Muscle of arm (tissue), 14 donors: ENCODE measurements at places on chromosomes 12 and 14.

- no peak for DNase-seq
Measured at GRCh38 chr14:92389598-92390158, 66.7 kb downstream of the SLC24A4 start.

DNA sequence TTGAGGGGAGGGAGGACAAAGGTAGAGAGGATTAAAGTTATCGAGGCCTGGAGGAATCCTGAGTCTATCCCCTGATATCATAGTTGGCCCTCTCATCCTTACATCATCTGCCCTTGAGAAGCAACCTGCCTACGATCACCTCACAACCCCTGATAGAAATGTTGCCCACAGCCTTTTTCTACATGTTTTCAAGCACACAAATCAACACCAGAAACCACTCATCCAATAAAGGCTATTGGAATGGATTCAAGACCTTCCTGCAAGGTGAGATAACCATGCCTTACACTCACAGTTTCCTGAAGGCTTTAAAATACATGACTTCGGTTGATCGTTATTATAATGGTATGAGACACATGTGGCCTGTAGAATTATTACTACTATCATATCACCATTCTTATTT is 175.7 kb upstream of the EGLN3 start:
- no peak for DNase-seq

DNA sequence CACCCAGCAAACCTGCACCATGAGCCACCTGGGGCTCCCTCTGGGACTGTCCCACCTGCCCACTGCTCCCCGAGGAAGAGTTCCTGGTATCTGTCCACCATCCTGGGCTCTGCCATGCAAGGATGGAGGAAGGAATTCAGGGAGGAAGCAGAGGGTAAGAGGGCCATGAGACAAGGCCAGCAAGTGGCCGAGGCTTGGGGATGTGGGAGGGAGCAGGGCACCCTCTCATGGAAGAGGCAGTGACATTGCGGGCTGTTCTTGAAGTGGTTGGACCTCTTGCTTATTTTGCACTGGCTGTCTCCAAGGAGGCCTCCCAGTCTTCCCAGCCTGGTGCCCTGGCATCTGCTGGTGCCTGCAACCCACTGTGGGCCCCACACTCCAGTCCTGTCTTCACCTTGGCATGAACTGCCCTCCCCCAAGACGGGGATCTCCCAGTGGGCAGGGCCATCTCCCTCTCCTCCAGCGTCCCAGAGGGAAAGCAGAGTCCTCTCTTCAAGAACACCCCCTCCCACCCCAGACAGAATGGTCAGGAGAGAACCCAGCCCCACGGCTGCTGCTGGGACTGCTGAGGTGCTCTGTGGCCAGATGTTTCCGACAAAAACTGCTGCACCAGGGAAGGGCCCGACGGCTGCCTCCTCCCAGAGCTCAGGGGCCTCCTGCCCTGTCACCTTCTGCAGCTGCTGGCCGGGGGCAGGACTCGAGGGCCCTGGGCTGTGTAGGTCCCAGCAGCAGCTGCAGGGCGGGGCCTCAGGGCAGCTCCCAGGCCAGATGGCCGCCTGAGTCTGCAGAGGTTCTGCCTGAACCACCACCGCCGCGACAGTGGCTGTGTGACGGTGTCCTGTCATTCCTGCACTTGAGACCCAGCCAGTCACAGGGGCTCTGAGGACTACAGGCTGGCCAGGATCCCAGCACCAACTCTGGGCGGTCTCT is 1.8 kb upstream of the AKT1 start:
- DNase-seq = peak; percentile 54

- no peak for DNase-seq
Measured at GRCh38 chr12:95805864-95806671, 15.5 kb upstream of the NTN4 start.

DNA sequence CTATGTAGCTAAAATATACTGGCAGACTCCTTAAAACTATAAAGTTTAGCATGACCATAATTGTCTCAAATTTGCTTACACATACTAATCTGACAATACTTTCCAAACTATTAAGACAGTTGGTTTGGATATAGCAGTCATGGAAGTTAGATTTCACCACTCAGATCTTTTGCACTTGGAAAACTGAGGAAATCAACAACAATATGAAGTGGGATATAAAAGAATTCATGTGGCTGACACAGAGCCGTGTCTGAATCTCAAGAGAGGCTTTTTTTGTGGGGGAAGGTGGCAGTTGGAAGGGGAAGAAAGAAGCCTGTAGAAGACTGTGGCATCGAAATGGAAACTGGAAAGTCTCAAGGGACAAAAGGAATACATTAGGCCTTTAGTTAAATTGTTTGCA is 166.6 kb upstream of the FLRT2 start:
- DNase-seq = no peak

GRCh38 chr12:5473076-5473782 is 41.3 kb downstream of the NTF3 start:
- no peak for DNase-seq

- DNase-seq = no peak
Measured at GRCh38 chr14:103541709-103542604, 13.0 kb downstream of the TRMT61A start.

GRCh38 chr12:52390739-52391617 is 5.5 kb upstream of the KRT84 start:
- DNase-seq = no peak

DNA sequence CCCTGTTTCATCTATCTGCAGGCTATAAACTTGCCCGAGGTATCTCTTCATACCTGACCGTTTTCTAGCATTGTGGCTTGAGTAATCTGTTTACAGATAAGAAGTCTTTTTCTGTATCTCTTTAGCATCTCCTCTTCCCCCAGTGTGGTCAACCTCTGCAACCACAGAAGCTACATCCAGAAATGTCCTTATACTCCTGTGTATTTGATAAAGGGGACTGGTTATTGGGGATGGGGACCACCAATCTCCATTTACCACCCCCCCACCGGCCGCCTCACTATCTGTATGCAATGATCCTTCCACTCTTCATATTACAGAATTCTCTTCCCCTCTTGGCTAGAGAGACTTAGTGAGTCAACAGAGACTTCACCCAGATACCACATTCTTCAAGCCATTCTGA is 3.4 kb upstream of the RPAP3 start:
- no peak for DNase-seq

DNA sequence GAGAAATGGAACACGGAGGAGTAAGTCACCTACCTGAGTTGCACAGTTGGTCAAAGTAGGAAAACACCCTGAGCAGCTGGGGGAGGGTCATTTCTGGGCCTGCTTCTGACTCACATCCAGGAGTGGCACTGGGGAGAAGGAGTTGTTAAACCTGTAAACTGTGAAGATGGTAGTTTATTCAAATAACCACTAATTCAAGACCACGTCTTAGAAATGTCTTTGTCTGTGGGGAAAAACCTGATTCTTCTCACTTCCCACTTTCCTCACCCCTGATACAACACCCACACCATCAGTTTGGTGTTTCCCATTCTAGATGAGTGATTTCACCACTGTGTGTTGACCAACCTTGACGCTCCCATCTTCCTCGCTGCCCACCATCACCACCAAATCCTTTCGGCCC is 207.1 kb downstream of the ANO4 start:
- DNase-seq = no peak

GRCh38 chr12:45973526-45973925 is 16.8 kb downstream of the SCAF11 start:
- no peak for DNase-seq

GRCh38 chr12:62006076-62006732 is 254.0 kb upstream of the USP15 start:
- DNase-seq = peak; percentile 11

- peak; percentile 69 for DNase-seq
Measured at GRCh38 chr12:94147991-94148738, at the start of gene PLXNC1. Gene PLXNC1, plus strand, starts transcription at chr12:94148577. Its CDS starts 395 bp downstream, at chr12:94148972.

DNA sequence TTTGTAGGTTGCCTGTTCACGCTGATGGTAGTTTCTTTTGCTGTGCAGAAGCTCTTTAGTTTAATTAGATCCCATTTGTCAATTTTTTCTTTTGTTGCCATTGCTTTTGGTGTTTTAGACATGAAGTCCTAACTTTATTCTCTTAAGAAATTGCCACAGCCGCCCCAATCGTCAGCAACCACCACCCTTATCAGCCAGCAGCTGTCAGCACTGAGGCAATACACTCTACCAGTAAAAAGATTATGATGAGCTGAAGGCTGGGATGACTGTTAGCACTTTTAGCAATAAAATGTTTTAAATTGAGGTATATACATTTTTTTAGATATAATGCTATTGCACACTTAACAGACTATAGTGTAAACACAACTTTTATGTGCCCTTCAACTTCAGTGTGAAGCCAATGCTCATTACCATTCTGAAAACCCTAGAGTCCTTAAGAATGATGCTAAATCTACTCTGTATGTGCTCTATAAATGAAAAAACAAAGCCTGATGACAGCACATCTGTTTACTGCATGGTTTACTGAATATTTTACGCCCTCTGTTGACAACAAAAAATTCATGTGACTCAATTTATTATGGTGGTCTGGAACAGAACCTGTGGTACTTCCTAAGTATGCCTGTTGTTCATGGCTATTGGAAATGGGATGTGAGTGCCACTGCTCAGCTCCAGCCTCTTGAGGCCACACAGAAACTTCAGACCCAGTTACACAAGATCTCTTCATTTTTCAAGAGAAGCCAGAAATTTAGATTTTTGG is 197.4 kb downstream of the DUSP6 start:
- no peak for DNase-seq

DNA sequence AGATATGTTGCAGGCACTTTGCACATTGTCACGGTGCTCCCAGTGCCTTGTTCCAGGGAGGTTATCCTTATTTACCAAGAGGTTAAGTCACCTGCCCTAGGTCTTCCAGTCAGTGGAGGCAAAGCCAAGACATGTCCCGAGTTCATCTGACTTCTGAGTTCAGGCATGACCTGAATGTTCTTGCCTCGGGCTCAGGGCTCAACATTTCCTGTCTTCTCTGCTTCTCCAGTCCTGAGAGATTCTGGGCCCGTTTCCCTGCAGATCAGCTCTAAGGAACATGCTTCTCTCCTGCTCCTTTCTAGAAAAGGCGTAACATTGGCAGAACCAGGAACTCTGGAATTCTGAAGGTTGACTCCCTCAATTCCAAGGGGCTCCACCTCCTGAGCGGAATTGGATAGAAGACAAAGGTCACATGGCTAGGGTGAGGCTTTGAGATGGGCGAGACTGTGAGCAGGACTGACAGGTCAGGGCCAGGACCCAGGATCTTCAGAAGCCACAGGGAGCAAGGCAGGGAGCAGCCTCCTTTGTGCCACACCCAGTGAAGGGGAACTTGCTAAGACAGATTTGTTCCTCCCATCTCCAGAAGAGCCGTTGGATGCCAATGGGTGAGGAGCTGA is 19.9 kb downstream of the BDKRB2 start:
- DNase-seq = no peak

- DNase-seq = no peak
Measured at GRCh38 chr12:56677680-56678079, 10.4 kb downstream of the PTGES3 start.

- DNase-seq = no peak
Measured at GRCh38 chr12:98419081-98419794, 96.2 kb upstream of the TMPO start.

- no peak for DNase-seq
Measured at GRCh38 chr12:124319368-124320050, 24.6 kb downstream of the RFLNA start.

DNA sequence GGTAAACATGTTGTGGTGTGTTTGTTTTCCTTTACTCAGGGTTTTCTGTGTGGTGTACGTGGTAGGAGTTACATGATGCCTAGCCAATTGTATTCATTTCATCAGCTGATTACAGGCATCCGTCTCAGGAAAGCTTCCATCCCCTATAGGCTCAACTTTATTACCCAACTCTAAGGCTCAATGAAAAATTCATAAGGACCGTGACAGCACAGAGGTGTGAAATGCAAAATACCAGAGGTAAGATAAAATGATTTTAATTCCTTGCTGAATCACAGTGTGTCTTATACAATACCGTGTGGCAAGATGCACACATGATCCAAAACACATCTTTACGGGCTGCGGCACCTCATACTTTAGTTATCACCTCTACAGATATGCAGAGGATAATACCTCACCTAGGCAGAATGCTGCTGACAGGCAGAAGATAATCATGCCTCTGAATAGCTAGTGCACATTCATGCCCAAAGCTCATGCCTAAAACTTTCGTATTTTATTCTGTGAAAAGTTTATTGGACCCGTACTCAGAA is 87.2 kb upstream of the DIO2 start:
- no peak for DNase-seq

DNA sequence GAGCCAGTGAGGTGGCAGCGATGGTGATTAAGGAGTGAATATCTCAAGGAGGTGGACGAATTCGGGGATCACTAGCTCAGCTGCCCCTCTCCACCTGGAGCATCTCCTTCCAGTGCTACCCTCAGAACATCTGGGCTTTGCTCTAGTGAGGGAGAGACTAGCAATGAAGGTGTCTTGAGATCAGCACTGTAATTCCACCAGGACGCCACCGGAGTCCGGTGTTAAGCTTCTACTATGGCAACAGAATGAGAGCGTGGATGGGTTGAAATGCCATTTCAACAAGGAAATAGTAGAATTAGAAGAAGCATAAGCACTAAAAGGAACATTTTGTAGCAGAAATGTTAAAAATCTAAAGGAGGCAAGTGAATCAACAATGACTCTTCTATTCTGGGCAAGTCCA is 61.1 kb downstream of the NTF3 start:
- DNase-seq = no peak

DNA sequence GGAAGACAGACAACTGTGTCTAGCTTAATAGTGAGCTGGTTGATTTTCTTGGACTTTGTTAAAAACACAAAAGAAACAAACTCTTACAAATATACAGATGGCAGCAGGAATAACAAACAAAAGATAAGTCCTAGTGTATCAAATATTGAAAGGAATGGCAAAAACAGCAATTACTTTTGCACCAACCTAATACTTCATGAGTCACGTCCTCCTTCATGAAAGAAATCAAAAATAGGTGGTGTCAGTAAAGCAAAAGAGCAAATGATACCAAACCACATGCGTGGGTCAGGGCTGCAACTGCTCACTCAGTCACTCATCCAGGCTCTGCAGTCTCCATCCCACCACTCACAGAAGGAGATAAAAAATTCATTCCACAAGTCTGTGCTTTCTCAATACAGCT is 11.8 kb downstream of the ATG14 start:
- DNase-seq = no peak

GRCh38 chr14:56216626-56217379 is 98.6 kb downstream of the PELI2 start:
- peak; percentile 55 for DNase-seq

- no peak for DNase-seq
Measured at GRCh38 chr12:14905269-14906004, 19.8 kb upstream of the MGP start.

GRCh38 chr12:65908147-65908546 is 83.9 kb downstream of the HMGA2 start:
- DNase-seq = no peak

GRCh38 chr12:100324498-100324897 is 32.4 kb upstream of the SLC17A8 start:
- no peak for DNase-seq

DNA sequence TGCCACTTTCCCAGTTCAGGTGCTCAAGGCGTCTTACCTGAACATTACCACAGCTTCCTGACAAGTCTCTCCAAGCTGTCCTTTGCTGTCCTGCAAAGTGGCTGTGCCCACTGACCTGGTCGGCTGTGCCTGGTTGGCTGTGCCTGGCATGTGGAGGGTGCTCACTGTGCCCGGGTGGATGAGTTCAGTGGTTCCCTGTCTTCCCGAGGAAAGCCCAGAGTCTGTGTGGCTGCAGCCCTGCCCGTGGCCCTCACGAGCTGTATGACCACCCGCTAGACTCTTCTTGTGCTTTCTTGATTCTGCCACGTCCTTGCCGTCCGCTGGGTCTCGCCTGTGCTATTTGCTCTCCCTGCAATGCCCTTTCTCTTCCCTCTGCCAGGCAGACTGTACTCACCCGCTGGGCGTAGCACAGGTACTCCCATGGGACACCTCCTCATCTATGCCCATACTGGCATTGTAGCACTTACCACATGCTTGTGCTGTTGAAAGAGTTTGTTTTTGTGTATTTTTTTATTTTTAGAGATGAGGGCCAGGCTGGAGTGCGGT is 95.9 kb downstream of the TSPAN9 start:
- DNase-seq = no peak
